ENCODE measurements at places on chromosomes 12 and 14.

- DNase-seq: no peak
These were observed 67.4 kb downstream of the ADGRD1 start for GRCh38 chr12:131021154-131021541.

DNA sequence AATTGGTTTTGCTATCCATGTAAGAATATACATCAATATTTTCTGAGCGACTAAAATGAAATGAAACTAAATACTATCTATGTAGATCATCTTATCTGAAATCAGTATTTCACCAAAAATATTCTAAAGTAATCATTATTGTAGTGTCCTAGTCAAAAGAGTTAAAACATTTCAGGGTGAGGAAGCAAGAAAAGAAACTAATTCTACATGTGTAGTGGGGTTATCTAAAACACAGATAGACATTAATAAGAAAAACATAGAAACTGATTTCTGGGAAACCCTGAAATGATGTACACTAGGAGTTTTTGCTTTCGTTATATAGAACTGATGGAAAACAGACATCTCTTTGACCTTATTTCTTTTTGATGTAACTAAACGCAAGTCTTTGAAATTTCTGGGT is 257.9 kb downstream of the SSPN start:
- no peak for DNase-seq

DNA sequence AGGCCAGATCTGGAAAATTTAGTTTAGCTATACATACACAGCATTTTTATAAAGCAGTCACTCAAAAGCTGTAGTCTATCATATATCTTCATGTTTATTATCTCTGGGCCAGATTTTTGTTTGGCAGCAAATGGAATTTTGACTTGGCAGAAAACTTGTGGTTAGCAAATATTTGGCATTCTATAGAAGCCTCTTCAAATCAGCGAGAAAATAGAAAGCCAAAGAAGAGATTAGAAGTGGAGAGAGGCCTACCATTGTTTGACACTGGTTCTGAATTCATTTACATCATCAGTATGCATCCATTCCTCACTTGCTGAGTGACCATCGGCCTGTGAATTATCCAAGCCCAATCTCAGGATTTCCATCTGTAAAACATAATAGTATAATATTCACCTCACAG is 1077.6 kb downstream of the GALC start:
- DNase-seq: no peak

- DNase-seq: no peak
These were observed 117.4 kb upstream of the RTL1 start for GRCh38 chr14:101020834-101021370.

GRCh38 chr12:810671-811415 is 58.5 kb downstream of the WNK1 start:
- DNase-seq: peak; percentile 72

- no peak for DNase-seq
These were observed 51.6 kb downstream of the EFCAB11 start for GRCh38 chr14:89902881-89903280.

GRCh38 chr14:104384776-104385071 is 194.8 kb upstream of the C14orf180 start:
- DNase-seq: no peak

- DNase-seq: no peak
These were observed 45.5 kb downstream of the ACSM4 start for GRCh38 chr12:7349418-7349817.

- DNase-seq: no peak
These were observed 116.6 kb upstream of the RTL1 start for GRCh38 chr14:101019990-101020710.

DNA sequence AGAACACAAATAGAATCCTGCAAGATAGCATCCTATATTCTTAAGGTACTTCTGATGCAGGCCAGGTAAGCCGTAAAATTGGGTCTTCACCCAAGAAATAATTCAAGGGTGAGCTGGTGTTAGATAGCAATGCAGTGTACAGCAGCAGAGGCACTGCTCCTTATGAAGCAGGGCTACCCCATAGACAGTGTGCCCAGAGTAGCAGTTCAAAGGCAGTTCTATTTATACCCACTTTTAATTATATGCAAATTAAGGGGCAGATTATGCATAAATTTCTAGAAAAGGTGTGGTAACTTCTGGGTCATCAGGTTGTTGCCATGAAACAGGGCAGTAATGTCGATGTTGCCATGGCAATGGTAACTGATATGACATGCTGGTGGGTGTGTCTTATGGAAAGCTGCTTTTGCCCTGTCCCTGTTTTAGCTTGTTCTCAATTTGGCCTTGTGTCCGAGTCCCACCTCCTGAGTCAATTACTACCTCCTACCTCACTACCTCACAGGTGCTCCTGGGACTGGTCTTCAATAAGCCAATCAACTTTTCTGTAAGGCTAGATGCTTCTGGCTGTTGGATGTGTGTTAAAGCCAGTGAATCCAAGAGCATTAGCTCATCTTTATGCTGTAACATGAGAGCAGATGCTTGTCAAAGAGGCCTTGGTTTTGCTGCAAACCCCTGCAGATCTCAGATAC is 61.0 kb downstream of the PPM1A start:
- no peak for DNase-seq

DNA sequence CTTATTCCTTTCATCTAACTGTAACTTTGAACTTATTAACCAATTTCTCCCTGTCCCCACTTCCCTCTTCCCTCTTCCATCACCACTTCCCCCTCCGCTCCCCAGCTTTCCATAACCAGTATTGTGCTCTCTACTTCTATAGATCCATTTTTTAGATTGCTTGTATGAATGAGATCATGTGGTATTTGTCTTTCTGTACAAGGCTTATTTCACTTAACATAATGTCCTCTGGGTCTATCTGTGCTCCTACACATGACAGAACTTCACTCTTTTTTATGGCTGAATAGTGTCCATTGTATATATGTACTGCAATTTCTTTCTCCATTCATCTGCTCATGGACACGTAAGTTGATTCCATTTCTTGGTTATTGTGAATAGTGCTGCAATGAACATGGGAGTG is 14.4 kb downstream of the ERP27 start:
- DNase-seq: no peak

- peak; percentile 18 for DNase-seq
These were observed 305.6 kb downstream of the RAD51B start for GRCh38 chr14:68124979-68125731.

GRCh38 chr14:63909984-63910383 is 57.2 kb downstream of the SYNE2 start:
- no peak for DNase-seq

DNA sequence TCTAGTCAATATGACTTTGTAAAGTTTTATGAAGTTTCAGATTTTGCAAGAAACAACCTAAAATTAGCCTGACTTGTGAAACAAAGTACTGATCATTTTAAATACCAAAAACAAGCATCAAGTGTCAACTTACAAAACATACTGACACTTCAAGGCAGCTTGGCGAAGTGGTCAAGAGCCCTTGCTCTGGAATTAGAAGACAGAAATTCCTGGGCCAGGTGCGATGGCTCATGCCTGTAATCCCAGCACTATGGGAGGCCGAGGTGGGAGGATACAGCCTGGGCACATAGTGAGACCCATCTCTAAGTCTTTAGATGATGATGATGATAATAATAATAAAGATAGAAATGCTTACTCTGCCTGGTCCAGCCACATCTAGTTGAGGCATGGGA is 45.4 kb upstream of the NR2C1 start:
- no peak for DNase-seq

DNA sequence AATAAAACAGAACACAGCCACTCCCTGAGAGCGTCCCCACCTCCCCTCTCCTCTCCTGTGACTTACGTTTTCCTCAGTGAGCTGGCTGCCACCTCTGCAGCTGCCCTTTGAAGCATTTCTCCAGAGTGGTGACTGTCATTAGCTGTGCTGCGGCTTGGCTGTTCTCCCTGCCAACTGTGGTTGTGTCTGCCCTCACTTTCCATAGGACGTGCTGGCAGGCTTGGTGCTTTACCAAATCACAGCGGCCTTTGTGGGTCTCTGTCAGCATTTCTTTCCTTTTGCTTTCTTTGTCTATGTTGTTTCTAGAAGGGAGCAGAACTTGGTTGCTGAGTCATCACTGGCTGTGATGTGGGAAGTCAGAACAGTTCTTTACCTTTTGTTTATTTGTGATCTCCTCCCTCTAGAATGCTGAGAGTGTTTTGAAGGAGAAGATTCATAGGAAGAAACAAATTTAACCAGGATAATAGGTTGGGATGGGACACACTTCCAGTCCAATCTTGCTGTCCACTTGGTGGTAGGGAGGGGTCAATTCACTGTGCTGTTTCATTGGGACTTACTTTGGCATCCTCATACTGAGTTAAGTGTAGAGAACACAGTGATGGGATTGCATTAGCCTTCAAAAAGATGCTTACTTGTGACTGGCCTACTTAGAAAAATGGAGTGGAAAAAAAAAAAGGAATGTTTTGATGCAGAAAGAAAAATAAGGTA is 88.2 kb downstream of the TMX1 start:
- peak; percentile 77 for DNase-seq

GRCh38 chr14:100132161-100132902 is 27.1 kb downstream of the DEGS2 start:
- no peak for DNase-seq

- DNase-seq: no peak
These were observed 12.6 kb downstream of the NOPCHAP1 start for GRCh38 chr12:104998423-104999346.

DNA sequence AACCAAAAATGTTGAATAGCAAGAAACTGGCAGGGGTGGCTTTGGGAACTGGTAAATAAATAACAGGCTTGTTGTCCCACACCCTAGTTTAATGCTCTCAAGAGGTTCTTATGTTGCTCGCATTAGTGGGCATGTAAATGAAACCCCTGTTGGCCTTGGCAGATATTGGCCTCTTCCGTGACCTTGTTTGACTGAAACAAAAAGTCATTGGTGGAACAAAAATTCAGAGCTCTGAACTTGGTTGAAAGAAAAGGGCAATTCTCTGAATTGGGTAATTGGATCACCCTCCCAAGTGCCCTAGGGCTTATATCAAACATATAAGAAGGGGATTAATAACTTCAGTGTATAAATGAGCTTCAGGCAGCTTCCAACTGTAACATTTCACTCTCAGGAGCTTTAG is 426.2 kb downstream of the ZFP36L1 start:
- DNase-seq: no peak

- DNase-seq: no peak
These were observed 10.1 kb upstream of the DLGAP5 start for GRCh38 chr14:55201219-55202101.

DNA sequence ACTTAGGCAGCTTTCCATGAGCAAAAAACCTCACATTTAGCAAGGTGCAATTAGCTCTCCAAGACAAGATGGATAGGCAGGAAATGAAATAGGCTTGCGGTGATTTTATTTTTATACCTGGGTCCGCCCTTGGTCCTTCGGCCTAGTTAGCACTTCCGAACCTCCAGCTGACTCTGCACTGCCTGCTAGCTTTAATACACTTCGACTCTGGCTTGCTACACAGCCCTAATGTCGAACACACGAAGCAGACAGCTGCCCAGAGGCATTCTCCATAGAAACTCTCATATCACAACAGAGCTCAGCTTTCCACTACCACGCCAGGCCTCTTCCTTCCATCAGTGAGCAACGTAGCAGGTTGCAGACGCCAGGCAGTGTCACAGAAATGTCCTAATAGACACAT is 688.0 kb downstream of the VRK1 start:
- DNase-seq: no peak

DNA sequence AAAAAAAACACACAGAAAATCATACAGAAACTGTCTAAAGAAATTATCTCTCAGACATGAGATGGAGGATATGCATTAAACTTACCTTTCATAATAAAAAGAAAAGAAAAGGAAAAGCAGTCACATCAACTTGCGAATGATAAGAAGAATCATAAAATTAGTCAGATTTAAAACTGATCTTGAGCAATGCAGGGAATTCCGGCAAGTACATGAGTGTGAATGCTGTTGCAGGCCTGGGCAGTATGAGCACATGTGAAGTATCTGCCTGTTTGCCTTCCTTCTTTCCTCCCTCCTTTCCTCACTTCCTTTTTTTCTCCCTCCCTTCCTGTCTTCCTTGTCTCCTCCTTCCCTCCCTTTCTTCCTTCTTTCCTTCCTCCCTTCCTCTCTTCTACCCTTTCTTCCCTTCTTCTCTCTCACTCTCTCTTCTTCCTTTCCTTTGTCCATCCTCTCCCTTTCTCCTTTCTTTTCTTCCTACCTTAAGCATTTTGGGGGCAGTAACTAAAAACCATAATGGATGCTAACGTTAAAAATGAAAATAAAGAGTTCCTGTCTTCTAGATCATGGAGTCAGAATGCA is 38.5 kb upstream of the SLC6A15 start:
- DNase-seq: no peak

Measured in stimulated activated CD4-positive, alpha-beta T cell treated with anti-CD3 and anti-CD28 coated beads, Interleukin-1b, Interleukin-23, amount 100 ng/mL, for 48 hours (primary cell).